ENCODE measurements at places on chromosomes 6 and 20. TPM values are rescaled to one million over a fixed set of nuclear protein-coding genes. Genes with fewer than 3 reads are reported as not detected.

DNA sequence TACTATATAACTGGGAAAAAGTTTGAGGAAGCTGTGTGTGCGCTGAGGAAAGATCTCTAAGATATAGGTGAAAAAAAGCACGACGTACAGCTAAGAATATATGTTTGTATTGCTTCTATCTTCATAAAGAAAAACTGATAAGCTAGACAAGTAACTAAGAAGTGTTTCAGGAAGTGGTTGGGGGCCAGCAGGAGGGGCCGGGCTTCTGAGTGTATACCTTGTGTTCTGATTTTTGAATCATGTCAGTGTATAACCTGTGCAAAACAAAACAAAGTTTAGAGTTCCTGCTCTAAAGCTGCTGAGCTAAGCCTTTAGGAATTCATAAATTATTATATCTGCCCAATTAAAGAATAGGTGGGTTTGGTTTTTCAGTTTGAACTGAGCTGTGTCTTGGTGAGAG is 7.9 kb upstream of the OSER1 start:
- DNase-seq, result no peak

- DNase-seq, result no peak
These were observed 38.4 kb upstream of the TBXT start for GRCh38 chr6:166206066-166206465.

DNA sequence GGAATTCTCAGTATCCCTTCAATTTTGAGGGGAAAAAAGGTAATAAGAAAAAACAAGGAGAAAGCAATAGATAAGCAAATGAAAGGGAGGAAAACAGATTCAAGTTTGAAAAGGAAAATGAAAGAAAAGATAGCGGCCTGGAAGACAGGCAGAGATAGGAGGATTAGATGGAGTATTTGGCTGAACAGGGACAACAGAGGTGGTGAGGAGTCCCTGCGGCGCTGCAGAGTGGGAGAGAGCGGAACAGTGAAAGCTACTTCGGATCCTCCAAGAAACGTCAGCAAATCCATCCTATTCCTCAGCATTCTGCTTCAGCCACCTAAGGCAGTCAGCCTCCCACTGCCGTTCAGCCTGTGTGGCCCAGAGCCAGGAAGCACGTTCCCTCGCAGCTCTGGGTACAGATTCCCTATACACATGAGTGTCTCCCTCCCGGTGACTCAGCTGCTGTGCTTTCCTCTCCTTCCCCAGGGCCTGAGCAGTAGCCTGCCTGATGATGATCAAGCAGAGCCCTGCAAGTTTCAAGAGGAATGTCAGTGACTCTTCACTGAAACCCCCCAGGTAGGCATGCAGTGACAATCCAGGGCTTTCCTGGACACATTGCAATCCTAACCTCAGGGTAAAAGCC is 43.4 kb upstream of the CDYL start:
- peak; percentile 56 for DNase-seq

Gene KIAA1755
- 3.9 TPM for total RNA-seq

Data from ureter (tissue), 1 donor.